ENCODE measurements at places on chromosomes 3 and 15. TPM values are rescaled to one million over a fixed set of nuclear protein-coding genes. Genes with fewer than 3 reads are reported as not detected.

ZNF774 gene
- 0.82 TPM for total RNA-seq

ROBO2 gene
- total RNA-seq, result not detected

PARP15 gene
- total RNA-seq, result 17.6 TPM

SNURF gene
- 4.9 TPM for total RNA-seq

DNA sequence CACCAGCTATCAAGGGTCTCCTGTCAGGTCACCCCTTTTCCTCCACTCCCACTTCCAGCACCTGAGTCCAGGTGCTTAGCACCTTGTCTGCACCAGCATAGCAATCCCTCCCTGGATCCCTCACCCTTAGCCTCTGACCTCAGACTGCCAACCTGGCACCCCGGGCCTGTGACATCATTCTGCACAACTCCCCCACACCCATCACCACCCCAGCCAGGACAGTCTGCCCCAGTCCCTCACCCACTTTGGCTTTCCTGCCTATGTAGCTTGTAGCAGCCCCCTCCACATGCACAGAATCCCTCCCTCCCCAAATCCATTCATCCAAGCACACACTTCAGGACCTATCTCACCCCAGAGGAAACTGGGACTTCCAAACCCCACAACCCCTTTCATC is 819 bp upstream of the PLXNB1 start:
- no peak for ATAC-seq

GRCh38 chr3:127693336-127693843 is 20.6 kb downstream of the ABTB1 start:
- no peak for ATAC-seq

GRCh38 chr3:159032311-159032710 is 230.5 kb downstream of the MFSD1 start:
- ATAC-seq, result no peak

DNA sequence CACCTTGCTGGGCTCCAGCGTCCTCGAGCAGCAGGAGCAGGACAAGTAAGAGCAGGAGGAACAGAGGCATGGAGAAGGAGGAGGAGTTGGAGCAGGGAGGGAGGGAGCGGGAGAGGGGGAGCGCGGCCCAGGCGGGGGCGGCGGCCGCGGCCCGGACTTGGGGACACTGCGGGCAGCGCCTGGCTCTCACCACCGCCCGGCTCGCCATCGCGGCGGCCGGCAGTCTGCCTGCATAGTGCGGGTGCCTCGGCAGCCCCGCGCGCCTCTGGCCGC is 440 bp downstream of the DCBLD2 start:
- peak; percentile 18 for ATAC-seq

- no peak for ATAC-seq
These were observed 1.3 kb downstream of the SMC4 start for GRCh38 chr3:160400702-160401150.

DNA sequence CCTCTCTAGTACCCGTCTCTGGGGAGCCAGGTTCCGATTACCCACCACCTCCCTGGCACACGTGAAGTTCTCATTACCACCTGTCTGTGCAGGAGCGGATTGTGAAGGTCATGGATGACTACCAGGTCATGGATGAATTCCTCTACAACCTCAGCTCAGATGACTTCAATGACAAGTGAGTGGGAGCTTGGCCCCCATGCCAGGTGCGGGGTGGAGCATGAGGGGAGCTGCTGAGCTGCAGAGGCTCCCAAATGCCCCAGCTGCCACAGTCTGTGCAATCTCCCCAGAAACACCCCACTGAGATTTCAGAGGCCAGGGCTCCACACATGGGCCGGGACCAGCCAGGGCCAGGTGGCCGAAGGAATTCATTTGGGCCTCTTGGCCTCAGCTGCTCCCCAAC is 34.3 kb downstream of the DNAH1 start:
- no peak for ATAC-seq

DNA sequence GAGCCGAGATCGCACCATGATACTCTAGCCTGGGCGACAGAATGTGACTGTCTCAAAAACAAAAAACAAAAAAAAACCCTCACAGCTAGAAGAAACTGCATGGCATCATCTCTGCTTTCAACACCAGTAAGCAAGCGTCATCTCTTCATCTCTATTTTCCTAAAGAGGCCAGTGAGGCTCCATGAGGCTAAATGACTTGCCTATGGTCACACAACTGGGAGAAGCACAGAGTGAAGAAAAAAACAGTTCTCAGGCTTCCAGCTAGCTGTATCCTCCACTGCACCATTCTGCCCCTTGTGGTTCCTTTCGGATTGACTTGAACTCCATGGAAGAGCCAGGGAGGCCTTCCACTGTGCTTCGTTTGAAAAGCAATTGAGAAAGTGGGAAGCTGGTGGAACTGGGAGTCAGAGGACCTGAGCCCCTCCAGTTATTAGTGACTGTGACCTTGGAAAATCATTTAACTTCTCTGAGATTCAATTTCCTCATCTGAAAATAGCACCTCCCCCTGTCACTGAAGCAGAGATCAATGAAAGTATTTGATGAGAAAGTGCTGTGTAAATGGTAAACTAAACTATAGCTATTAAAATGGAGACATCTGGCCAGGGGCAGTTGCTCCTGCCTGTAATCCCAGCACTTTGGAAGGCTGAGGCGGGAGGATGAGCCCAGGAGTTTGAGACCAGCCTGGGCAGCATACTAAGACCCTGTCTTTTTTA is 32.1 kb upstream of the DENND4A start:
- peak; percentile 18 for ATAC-seq

All from activated T-helper 17 cell treated with anti-CD3 and anti-CD28 coated beads, Interleukin-2, amount 50 U/mL, for 72 hours (primary cell).